ENCODE measurements at places on chromosomes 11 and 22.

- no peak for DNase-seq
Observed at GRCh38 chr22:46428602-46429324, 93.2 kb downstream of the TRMU start.

DNA sequence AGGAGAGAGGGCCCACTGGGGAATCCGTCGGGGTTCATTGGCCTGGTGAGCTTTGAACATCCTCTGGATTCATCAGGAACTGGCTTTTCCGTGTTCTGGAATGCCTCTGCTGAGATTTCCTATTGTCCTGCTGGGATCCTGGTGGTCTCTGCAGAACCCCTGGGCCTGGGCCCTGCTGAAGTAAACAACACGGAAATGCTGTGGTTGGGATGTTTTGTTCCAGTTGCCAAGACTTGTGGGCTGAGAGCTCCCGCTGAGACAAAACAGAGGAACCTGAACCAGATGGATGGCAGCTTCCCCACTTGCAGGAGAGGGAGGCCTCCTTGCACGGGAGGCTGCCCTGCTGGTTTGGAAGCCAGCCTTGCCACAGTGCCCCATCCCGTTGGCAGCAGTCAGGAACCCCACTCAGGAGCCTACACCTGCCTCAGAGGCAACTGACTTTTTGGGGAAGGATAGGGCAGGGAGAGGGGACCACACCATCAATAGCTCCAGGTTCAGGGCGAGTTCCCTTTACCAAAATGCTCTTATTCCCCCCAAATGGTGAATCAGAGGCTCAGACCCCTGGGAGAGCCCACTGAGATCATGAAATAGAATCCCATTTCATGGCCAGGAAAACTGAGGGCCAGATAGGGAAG lies 60.7 kb downstream of the LRRC32 start:
- no peak for DNase-seq

GRCh38 chr22:42969348-42969975 lies 45.5 kb downstream of the PACSIN2 start:
- no peak for DNase-seq

GRCh38 chr22:35660291-35661127 lies 12.3 kb downstream of the APOL6 start:
- DNase-seq: peak; percentile 68

GRCh38 chr11:118397448-118397847 lies 4.0 kb upstream of the ATP5MG start:
- no peak for DNase-seq

- no peak for DNase-seq
Observed at GRCh38 chr11:2298795-2299761, 2.6 kb downstream of the C11orf21 start.

DNA sequence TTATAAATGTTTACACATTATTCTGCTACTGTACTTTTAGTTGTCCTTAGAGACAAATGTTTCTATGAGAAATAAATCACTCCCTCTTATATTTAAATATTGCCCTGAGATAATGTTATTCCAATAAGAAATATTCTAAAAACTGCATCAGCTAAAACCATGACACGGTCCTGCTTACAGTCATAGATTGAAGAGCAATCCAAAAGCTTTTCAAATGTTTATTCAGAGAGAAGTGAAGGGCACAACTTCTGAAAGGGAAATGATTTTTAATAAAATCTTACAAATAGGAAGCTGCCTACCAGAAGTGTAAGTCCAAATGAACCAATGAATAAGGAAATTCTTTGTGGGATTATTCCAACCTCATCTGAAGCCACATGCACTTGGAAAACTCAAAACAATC lies 49.2 kb downstream of the STK33 start:
- no peak for DNase-seq

DNA sequence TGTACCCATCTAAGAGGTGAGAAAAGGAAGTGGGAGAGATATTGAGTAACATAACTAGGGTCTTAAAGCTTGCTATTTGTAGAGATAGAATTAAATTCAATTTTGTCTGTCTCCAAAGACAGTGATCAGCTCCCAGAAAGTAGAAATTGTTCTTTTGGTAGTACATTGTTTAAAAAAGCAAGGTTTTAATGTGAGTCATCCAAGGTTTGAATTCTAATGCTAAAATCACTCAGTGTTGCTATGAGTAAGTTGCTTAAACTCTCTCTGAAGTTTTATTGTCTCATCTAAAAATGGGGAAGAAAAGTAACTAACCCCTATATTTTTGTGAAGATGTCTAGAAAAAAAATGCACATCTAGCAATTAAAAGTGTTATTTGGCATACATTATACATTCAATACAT lies 1004.5 kb upstream of the CCDC90B start:
- DNase-seq: no peak
